Stimulated activated CD4-positive, alpha-beta T cell treated with anti-CD3 and anti-CD28 coated beads, Interleukin-1b, Interleukin-23, amount 100 ng/mL, for 4 hours (primary cell): ENCODE measurements at places on chromosomes 3 and 15.

DNA sequence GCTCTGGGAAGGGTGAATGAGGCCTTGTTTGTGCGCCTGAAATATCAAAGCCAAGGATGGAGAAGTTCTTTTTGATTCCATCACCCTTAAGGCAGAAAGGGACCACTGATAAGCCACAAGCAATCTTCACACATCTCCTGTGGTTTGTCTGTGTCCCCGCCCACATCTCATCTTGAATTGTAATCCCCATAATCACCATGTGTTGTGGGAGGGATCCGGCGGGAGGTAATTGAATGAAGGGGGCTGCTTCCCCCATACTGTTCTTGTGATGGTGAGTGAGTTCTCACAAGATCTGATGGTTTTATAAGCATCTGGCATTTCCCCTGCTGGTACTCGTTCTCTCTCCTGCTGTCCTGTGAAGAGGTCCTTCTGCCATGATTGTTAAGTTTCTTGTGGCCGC, 329.6 kb upstream of the RGMA start:
- no peak for DNase-seq

DNA sequence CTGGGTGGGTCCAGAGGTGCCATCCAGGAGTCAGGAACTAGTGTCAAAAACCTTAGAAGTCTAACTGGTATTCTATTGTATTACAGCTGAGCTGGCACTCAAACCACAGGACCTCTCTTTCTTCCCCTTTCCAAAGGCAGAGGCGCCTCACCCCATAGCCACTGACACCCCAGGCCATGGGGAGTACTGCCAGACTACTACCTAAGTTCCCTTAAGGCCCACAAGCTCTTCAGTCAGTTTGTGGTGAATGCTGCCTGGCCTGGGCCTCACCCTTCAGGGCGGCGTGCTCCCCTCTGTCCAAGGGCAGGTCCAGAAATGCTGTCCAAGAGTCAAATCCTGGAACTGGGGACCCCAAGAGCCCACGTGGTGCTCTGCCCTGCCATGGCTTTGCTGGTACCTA, 43.0 kb upstream of the FGF7 start:
- DNase-seq: no peak

DNA sequence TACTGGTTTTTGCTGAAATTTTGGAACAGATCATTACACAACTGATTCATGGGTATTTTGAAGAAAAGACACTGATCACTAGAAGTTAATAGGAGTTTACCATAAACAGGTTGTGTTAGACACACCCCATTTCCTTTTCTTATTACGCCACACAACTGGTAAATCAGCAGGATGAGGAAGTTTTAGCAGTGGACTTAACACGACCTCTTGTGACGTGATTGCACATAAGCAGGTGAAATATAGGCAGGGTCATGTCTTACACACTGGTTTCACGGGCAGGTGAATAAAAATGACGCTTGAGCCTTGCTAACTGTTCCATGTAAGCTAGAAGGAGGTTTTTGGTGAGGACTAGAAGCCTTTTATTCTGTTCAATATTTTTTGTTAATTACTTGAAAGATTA, 27.1 kb upstream of the TPRG1 start:
- DNase-seq: no peak

DNA sequence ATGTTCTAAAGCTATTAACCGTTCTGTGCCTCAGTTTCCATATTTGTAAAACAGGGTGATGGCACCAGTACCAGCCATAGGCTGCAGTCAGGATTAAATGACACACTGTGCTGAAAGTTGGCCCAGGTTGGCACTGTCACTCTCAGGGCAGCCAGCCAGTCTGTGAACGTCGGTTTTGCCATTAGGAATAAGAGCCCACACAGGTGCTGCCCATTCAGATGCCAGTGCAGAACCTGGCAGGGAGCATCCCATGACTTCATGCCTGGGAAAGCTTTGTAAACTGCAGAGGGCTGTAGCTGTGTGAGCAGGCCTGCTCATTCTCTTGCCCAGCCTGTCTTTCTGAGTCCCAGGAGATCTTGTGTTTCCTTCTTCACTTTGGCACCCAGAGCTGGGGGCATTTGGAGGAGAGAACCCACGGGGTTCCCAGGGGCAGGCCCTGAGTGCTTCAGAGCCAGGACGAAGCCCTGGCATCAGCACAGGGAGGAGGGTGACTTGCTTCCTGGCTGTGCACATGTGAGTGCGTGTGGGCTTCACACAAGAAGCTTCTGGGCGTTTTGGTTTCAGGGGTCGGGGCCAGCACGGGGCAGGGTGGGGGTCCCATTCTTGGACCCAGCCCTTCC, 46.9 kb downstream of the ZNF710 start:
- DNase-seq: no peak

DNA sequence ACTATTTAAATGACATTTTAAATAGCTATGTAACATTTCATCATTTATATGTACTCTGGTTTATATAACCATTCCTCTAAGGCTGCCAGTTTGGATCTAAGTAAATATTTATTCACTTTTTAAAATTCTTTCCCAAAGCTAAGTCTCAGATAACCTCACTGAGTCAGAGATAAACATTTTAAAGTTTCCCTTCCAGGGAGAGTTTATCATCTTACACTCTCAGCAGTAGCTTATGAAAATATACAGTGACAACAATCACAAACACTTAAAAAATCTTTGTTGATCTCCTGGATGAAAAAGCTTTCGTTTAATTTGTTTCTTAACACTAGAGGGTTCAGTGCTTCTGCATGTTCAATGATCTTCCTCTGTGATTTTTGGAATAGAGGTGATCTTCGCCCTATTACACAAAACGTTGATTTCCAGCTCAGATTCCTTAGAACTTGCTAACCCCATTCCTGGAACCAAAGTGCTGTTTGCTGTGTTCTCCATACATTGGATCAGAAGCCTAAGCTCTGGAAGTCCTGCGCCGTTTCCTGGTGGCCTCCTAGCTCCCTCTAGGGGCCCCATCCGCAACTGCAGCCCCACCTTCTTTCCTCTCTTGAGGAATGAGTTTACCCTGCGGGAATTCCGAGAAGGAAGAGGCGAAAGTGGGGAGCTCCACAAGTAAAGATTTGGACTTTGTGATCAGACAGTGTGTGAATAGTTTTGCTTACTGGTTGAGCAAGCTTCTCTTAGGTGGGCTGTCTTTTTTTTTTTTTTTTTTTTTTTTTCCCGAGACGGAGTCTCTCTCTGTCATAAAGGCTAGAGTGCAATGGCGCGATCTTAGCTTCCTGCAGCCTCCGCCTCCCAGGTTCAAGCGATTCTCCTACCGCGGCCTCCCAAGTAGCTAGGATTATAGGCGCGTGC, 29.3 kb upstream of the SACM1L start:
- DNase-seq: no peak

DNA sequence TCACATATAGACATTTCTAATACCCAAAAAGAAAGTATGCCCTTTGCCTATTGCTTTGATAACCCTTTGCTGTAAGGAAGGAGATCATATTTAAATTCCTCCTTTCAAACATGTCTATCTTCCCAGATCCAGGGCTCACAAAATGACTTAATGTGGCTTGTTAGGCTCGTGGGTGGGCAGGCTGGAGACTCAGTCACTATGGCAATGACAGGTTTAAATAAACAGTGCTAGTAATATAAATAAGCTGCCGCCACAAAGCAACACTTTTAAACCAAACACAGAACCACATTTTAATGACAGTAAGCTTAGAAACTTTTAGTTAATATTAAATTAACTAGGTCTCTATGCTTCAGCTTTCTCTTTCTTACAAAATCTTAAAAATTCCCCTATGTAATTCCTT, 616.0 kb upstream of the NAALADL2 start:
- no peak for DNase-seq

GRCh38 chr15:27046880-27047279, 75.9 kb downstream of the GABRG3 start:
- no peak for DNase-seq

DNA sequence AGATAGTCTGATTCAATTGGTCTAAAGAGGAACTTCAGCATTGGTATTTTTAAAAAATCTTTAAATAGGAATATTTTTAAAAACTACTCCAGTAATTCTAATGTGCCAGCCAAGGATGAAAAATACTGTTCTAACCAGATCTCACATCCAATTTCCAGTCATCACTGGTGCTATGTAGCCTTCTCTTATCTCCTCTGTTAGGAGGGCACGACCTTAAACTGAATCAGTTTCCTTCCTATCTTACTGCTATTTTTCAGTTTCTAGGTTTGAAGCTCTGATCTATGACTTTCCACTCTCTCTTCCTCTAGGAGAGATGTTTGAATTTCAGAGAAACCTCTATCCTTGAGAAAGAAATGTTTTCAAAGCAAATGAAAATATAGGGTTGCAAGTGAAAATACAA, 31.9 kb downstream of the HAPLN3 start:
- no peak for DNase-seq

GRCh38 chr3:198062068-198062465, 102.0 kb downstream of the LMLN start:
- DNase-seq: no peak

DNA sequence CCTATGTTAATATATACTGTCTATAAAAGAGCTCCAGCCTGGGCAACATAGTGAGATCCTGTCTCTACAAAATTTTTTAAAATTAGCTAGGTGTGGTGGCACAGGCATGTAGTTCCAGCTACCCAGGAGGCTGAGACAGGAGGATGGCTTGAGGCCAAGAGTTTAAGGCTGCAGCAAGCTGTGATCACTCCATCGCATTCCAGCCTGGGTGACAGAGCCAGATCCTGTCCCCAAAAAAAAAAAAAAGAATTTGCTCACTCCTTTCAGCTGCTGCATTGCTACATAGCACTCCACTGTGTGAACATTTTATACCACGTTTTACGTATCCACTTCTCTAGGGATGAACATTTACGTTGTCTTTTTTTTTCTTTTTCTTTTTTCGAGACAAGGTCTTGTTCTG, 6.0 kb upstream of the TSEN2 start:
- DNase-seq: no peak

DNA sequence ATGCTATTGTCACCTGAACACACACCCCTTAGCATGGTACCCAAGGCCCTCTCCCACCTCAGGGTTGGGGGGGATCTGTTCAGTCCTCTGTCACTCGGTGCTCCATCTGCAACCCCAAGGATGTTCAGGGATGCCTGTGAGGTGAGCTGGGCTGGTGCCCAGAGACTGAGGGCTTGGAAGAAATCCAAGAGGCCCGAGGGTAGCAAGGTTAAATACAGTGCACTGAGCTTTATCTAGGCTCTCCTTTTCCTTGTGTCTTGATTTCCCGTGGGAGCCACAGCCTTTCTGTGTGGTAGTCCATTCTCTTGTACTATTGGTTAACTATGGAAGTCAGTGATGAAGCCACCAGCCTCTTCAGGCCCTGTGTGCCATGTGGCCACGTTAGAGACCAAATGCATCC, 18.7 kb upstream of the WNT5A start:
- no peak for DNase-seq

DNA sequence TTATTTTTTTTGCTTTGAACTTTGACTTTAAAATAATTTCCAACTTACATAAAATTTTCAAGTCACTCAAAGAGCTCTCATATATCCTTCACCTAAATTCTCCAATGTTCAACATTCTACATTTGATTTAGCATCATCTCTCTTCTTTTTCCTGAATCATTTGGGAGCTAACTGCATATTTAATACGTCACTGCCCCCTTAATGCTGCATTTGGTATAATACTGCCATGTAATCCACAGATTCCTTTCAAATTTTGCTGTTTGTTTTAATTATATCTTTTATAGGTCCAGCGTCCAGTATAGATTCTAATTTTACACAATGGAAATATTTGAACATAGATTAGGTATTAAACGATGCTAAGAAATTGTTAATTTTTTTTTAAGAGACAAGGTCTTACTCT, 2.3 kb upstream of the EIF2AK4 start:
- DNase-seq: no peak

GRCh38 chr3:126954141-126954842, 28.6 kb upstream of the PLXNA1 start:
- DNase-seq: no peak

- DNase-seq: no peak
Observed at GRCh38 chr3:31433679-31433992, 99.1 kb upstream of the STT3B start.

- no peak for DNase-seq
Observed at GRCh38 chr3:120324190-120324589, 25.0 kb downstream of the LRRC58 start.

- DNase-seq: no peak
Observed at GRCh38 chr3:24389108-24390090, 105.3 kb downstream of the THRB start.

GRCh38 chr3:13556917-13557316, 8.0 kb downstream of the FBLN2 start:
- DNase-seq: no peak

- no peak for DNase-seq
Observed at GRCh38 chr3:158846803-158847451, 45.1 kb downstream of the MFSD1 start.

- no peak for DNase-seq
Observed at GRCh38 chr15:35071106-35071505, 14.0 kb downstream of the NANOGP8 start.

- no peak for DNase-seq
Observed at GRCh38 chr3:55790596-55791350, 303.7 kb upstream of the WNT5A start.

DNA sequence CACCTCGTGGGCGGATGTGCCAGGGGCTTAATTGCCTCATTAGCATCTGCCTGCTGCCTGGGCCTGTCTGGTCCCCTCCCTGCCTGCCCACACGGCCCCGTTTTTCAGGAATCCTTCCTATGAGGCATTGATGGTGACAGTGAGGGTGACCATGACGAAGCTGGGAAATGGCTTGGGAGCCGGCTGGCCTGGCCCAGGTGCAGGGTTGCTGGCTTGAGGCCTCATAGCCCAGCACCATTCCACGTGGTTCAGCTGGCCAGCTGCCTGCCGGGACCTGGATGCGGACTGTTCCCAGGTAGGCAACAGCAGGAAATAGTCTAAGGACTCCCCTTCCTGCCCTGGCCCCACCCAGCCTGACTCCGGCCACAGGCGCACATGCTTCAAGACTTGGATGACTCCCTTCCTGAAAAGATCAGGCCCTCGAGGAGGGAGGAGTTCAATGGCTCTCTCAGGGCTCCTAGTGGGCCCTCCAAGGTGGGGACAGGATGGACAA, 8.9 kb upstream of the DUSP7 start:
- DNase-seq: no peak

- DNase-seq: no peak
Observed at GRCh38 chr3:59043391-59043790, 6.4 kb downstream of the CFAP20DC start.

- no peak for DNase-seq
Observed at GRCh38 chr15:96802611-96803255, 472.2 kb downstream of the NR2F2 start.

GRCh38 chr15:59657635-59658125, 365 bp upstream of the GTF2A2 start:
- DNase-seq: no peak

DNA sequence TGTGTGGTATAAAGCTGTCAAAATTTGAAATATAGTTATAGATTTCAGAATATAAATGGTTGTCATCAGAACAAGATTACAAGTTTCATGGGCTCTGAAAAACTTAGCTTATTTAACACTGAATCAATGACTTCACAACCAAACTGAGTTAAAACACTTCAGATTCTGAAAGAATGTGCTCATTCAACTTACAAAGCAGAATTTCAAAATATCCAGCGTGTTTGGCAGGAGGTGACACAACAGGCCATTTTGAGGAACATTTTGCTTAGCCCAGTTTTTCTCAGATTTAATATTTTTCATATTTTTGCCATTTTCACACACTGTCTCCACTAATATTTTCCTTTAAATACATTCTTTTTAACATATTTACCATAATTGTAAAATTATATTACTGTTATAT, 781.1 kb downstream of the TUSC7 start:
- DNase-seq: no peak
